Spleen (tissue), 13 donors: ENCODE measurements at places on chromosomes 12 and 14. TPM values are rescaled to one million over a fixed set of nuclear protein-coding genes. Genes with fewer than 3 reads are reported as not detected.

DNA sequence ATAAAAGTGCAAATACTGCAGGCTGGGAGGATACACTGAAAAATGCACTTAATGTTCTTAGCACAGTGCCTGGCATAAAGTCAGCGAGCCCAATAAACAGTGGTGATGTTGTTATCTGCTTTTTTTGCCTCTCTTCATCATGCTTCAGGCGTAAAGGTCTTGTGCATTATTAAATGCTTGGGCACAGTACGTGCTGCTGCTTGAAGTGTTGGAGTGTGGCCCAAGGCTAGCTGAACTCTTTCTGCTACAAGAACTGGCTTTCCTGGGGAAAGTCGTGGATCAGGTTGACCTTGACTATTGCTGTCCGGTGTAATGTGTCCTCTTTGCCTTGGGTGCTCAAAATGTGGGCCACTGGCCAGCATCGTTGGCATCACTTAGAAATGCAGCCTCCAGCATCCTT lies 43.0 kb downstream of the SMOC1 start:
- no peak for DNase-seq

DNA sequence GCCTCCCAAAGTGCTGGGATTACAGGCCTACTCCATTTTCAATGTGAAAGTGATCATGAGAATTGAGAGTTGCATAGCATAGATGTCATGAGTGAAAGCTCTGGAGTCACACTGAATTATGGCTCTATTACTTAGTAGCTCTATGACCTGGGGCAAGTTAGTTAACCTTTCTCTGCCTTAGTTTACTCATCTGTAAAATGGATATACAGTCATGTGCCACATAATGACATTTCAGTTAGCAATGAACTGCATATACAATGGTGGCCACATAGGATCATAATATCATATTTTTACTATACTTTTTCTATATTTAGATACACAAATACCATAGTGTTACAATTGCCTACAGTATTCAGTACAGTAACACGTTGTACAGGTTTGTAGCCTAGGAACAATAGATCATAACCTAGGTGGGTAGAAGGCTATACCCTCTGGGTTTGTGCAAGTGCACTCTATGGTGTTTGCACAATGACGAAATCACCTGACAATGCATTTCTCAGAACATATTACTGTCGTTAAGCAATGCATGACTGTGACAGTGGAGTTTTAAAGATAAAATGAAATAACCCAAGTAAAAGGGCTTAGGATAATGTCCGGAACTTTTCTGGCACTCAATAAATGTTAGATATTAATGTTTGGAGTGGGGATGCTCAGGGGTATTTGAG lies 53.1 kb downstream of the ZFYVE26 start:
- DNase-seq = no peak

DNA sequence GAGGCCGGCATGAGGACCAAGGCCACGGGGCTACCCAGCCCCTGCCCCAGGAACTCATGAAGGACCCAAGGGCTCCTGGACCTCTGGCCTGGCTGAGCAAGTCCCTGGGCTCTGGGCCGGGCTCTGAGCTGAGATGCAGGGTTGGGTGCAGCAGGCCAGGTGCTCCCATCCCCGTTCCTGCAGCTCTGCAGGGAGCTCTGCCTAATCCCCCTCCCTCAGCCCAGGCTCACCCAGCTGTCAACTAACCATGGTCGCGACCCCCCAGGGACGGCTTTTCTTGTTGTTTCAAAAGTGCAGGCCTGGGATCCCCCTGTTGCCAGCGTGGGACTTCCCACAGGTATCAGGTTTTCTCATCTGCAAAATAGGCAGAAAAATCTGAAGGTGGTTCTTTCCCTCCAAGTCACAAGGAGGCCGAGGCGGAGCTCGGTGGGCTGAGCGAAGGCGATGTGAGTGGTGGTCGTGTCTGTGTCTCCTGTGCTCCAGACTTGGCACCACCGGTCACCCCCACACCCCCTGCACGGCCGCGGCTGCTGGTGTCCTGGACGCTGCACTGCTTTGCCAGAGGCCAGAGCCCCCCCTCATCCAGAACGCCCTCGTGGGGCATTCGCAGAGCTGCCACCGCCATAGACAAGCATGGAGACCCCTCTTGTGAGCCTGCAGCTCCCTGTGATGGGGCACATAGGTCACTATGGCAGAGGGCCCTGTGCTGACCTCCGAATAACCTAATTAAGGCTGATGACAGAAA lies 22.5 kb upstream of the GALNT9 start:
- DNase-seq = no peak

DNA sequence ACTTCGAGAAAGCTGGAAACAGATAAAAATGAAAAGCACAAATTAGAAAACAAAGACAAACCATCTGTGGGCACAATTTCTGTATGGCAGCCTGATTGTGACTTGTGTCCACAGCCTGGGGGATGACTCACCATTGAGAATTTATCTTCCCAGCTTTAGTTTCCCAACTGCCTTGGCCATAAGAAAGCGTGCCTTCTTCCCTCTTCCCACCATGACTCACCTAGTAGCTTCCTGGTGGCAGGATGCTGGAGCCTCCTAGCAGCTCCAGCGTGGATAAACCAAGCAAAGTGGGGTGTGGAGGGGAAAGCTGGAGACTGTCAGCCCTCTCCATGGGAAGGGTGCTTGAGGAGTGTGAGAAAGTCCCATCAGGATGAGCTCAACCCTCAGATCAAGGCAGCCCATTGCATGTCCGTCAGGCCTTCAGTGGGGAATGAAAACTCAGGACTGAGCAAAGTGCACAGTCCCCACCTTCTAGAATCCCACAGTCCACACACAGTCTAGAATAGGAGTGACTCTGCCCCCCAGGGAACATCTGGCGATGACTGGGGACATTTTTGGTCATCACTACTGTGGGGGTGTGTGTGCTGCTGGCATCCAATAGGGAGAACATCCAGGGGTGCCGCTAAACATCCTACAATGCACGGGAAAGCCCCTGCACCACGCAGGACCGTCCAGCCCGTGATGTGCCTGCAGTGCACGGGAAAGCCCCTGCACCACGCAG lies 22.4 kb upstream of the SERPINA6 start:
- no peak for DNase-seq

DNA sequence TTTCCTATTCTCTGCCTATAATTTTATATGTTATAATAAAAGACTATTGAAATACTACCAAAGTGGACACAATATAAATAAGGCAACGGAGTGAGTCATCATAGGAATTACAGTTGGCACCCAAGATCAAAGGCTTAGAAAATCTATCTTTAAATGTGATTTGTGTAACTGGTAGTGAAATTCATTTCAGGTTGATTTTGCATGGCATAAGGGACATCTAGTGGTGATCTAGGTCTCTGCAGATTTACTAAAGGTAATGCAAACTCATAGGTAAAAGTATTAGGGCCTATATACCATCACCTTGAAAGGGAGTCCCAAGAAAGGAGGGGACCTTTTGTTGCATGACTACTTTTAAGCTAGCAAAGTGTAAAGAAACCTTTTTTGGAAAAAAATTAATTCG lies 527.2 kb downstream of the NRXN3 start:
- no peak for DNase-seq

DNA sequence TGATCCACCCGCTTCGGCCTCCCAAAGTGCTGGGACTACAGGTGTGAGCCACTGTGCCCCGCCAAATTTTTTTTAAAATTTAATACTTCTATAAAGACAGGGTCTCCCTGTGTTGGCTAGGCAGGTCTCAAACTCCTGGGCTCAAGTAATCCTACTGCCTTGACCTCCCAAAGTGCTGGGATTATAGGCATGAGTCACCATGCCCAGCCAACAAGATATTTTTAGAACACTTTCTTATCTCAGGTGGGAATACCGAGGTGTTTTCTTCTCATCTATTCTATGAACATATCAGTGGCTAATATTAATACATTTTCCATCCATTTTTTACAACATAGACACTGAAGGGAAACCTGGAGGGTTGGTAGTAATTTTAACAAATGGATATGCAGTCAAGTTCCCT lies 38.0 kb upstream of the DHRS4 start:
- no peak for DNase-seq

The VWF gene
- total RNA-seq = 395 TPM

- no peak for DNase-seq
Observed at GRCh38 chr14:52824462-52824861, 33.1 kb upstream of the GNPNAT1 start.

DNA sequence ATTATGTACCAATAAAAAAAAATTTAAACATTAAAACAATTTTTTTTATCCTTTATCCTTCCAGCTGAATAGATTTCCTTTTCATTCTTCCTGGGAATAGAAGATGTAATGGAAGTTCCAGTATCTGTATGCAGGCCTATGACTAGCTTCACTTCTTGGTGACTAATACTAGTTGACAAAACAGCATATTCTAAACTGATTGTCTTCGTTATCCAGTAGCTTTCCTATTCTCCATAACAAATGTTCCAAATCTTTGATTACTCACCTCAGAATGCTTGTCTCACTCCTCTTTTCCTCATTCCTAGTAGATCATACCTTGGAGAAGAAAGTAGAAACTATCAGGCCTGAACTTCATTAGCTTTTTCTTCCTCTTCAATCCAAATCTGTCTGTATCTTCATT lies 70.7 kb downstream of the PLEKHA5 start:
- DNase-seq = no peak

The WIF1 gene
- total RNA-seq = not detected

DNA sequence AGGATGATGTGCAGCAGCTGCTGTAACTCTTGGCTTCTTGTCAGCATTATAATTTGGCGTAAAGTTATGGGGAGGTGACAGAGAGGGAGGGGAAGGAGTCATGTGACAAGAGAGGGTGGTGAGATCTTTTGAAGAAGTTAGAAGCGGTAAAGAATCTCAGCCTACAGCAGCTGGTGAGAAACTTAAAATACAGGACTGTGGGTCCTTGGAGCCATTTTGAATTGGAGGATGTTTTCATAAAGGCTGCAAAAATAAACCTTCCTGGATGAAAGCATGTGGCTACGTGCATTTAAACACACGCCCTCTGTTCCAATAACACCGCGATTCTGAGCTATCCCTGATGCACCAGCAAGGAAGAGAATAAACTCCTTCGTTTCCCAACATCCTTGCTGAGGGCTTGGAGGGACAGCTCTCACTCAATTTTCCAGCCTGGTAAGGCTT lies 133.7 kb downstream of the TMEM30B start:
- DNase-seq = no peak

DNA sequence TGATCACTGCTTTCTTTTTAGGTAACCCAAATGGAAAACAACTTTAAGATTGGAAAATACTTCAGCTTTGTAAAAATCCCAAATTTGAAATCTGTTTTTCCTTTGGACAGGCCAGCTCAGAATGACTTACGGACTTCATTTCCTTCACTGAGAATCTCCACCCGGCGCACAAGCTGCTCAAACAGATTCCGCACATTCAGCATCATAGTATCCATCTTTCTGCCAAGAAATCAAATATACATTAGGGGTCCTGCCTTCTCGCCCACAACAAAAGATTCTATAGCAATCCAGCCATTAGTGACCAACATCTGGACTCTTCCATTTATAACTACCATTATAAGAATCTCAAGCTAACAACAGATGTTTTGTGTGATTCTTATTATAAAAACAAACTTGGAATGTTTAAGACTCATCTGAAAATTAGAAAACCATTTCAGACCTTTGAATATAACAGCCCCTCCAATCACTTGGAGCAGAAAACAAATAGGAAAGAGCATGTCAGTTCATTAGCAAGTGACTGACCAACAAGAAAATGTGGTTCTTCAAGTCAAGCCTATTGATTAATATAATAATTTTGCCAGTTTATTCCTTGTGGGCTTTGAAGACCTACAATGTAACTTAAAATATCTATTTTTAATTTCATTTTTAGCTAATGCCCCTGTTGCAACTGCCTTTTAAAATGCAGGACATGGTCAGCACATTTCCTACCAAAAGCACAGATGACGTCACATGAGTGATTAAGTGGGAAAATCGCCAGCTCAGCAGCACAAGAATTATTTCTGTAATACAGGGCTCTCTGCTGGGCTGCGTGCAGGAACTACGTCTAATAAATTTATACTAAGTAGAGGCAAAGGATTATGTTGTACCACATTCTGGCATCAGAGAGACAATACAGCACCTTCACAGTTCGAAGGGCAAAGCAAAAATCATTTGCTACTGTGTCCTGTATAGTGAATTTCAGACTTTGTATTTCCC lies 8.5 kb downstream of the RACGAP1 start:
- no peak for DNase-seq

The REC8 gene
- 33.3 TPM for total RNA-seq

DNA sequence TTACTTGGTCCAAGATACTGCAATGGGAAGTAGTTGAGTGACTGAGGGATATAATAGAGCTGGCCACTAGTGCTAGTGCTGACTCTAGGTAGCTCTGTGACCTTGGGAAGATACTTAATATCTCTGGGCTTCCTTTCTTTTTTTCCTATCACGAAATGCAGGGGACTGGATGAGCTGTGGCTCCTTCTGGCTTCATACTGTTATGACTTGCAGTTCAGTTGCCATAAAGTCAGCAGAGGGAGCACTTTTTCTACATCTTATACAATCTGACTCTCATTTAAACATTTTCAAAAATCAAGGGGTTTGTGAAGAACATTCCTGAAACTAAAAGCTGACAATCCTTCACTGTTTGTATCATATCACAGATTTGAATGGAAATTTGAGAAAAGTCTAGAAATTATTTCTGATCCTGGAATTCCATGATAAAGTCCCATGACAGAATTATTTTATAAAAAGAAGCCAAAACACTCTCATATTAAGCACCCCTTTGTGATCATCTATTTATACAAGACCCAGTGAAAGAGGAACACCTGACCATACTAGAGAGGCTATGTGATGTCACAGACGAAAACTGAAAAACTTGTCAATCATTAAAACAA lies 5.3 kb downstream of the BHLHE41 start:
- DNase-seq = no peak

The GLT8D2 gene
- not detected for total RNA-seq

The GPR84 gene
- 0.97 TPM for total RNA-seq

DNA sequence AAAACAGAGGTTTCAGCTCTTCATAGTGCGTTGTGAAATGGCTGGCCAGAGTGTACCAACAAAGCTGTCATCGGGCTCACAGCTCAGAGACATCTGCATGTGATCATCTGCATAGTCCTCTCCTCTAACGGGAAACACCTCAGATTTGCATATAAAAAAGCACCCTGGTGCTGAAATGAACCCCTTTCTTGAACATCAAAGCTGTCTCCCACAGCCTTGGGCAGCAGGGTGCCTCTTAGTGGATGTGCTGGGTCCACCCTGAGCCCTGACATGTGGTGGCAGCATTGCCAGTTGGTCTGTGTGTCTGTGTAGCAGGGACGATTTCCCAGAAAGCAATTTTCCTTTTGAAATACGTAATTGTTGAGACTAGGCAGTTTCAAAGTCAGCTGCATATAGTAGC lies 14.3 kb upstream of the PAPLN start:
- DNase-seq = no peak

DNA sequence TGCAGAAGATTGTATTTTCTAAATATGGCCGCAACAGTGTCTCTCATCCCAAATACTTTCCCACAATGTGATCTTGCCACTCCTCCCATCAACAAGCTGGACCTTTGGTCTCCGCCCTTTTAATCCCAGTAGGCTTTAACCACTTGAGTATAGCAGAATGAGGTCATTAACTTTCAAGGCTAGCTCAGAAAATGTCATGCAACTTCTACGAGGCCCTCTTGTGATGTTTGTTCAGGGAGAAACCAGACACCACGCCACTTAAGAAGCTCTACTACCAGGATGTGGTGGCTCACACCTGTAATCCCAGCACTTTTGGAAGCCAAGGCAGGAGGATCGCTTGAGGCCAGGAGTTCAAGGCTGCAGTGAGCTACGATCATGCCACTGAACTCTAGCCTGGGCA lies 20.1 kb upstream of the OR6J1 start:
- no peak for DNase-seq
